Stimulated activated CD4-positive, alpha-beta T cell treated with anti-CD3 and anti-CD28 coated beads, Interleukin-4, amount 100 ng/mL, for 1 hour (primary cell): ENCODE measurements at places on chromosomes 5 and 9.

- DNase-seq = no peak
Measured at GRCh38 chr9:7266911-7267595, 509.3 kb downstream of the KDM4C start.

- no peak for DNase-seq
Measured at GRCh38 chr9:130114741-130115140, 57.5 kb upstream of the NCS1 start.

DNA sequence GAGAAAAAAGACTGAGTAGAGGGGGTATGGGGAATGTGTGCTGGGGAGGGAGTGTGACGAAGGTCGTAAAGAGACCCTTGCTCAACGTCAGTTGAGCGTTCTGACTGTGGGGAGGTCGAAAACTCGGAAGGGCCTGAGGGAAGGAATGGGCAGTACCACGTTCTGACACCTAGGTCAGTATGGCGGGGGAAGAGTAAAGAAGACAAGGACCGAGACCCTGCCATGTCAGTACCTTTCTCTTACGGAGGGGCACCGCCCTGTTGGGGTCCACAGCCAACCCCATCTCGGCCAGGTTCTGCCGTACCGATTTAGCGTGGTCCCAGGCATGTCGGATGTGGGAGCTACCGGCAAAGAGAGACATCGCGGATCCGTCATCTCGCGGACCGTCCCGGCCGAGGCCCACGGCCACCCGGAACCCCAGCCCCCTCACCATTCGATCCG lies 375 bp downstream of the NOP16 start:
- DNase-seq = no peak

GRCh38 chr9:22105005-22105722 lies 96.1 kb upstream of the CDKN2B start:
- DNase-seq = no peak

DNA sequence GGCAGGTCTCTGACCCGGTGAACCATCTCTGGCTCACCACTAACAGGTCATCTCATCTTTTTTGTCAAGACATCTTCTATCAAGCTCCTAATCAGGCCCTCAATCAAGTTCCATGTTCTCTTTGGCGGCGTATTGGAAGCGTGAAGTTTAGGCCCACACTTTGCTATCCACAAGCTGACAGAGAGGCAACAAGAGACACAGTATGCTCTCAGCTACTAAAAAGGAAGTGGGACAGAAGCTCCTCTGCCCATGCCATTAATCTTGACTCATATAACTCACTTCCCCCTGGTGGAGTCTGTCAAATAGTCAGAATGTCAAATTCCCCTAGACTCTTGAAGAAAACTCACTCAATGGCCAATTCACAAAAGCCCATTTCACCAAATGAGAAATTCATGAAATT lies 77.6 kb upstream of the TMC1 start:
- DNase-seq = no peak

DNA sequence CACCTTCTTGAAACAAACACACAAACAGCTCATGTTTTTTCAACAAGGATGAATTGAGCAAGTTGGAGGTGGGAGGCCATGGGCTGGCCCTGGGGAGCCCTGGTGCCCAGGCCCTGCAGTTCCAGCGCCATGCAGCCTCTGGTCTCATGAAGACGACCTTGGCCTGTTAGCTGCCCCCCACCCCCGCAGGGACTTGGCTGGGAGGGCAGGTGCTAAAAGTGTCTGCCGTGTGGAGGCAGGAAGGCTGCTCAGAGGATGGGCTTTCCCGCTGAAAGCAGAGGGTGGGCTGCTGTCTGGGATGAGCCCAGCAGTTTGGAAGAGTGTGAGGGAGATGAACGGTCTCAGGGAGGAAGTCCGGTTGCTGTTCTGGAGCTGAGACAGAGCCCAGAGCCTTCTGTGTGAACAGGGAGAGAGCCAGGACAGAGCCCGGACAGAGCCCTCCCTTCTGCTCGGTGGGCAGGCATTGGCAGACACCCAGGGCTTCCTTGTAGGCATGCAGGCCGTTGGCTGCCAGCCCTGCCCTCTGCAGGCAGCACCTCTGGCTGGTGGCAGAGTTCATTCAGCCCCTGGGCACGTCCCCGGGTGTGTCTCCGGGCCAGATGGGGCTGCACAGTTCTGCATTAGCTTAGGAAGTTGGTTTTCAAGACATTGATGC lies 18.7 kb downstream of the ROPN1L start:
- no peak for DNase-seq

GRCh38 chr9:87850391-87850790 lies 32.3 kb upstream of the SPATA31E1 start:
- no peak for DNase-seq

GRCh38 chr9:130500340-130501180 lies 55.8 kb downstream of the ASS1 start:
- DNase-seq = no peak

DNA sequence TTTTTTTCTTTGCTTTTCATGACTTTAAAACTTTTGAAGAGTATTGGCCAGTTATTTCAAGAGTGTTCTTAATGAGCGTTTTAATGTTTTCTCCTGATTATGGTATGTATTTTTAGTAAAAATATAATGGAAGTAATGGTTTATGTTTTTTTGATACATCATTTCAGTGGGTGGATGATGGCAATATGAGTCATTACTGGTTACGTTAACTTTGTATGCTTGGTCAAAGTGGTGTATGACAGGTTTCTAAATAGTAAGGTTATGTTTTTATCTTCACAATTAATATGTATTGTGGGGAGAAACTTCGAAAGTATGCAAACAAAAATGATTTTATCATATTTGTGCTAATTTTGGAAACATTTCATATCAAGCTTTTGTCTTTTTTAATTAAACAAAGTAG lies 176.7 kb upstream of the PRDM9 start:
- DNase-seq = no peak

GRCh38 chr9:13485068-13485596 lies 205.6 kb upstream of the MPDZ start:
- no peak for DNase-seq

- peak; percentile 19 for DNase-seq
Measured at GRCh38 chr9:129932303-129933151, 97.3 kb downstream of the USP20 start.

GRCh38 chr9:112556497-112557442 lies 70.1 kb downstream of the KIAA1958 start:
- DNase-seq = no peak

GRCh38 chr5:67292201-67292940 lies 95.8 kb upstream of the CD180 start:
- DNase-seq = no peak

GRCh38 chr5:15260356-15261268 lies 239.4 kb upstream of the FBXL7 start:
- DNase-seq = no peak

- DNase-seq = no peak
Measured at GRCh38 chr5:37043693-37044092, 167.1 kb downstream of the NIPBL start.

GRCh38 chr5:69432412-69433206 lies 17.7 kb downstream of the MARVELD2 start:
- no peak for DNase-seq

DNA sequence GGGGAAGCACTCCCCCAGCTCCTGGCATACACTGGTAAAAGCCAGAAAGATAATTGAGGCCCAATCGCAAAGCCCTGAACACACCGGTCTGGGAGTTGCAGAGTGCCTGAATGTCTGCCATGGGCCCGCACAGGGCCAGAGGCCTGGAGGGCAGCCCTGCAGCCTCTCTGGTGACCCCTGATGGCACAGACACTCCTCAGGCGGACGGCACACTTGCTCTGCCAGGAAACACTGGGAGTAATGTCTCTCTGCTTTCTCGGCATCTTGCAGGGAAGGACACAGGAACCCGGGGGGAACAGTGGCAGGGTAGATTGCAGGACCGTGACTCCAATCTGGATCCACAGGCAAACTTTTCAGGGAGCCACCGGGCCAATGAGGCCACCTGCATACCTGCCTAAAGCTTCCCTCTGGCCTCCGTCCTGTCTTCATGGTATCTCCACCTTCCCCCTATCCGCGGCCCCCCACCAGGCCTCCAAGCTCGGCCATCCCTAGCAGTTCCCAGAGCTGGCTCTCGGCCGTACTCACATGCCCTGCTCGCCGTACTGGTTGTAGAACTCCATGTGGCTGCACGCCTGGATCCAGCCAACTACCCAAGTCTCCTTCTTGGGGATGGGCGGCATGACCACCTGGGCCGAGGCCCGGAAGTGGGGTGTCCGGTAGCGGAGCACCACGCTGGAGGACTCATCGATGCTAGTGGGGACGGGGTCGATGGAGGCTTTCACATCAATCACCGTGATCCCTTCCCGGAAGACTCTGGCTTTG lies 797 bp downstream of the FAM78A start:
- no peak for DNase-seq

GRCh38 chr5:2754581-2755075 lies 3.2 kb upstream of the IRX2 start:
- no peak for DNase-seq

DNA sequence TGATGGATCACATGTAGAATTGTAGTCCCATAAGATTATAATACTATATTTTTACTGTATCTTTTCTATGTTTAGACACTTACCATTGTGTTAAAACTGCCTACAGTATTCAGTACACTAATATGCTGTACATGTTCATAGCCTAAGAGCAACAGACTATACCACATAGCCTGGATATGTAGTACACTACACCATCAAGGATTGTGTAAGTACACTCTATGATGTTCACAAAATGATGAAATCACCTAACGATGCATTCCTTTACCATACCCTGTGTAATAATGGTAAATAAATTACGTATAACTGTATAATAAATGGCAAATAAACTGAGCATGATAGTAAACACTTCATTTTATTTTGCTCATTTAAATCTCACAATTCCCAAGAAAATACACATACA lies 60.3 kb downstream of the RICTOR start:
- DNase-seq = no peak

GRCh38 chr5:125503946-125504345 lies 757.5 kb upstream of the ZNF608 start:
- no peak for DNase-seq

DNA sequence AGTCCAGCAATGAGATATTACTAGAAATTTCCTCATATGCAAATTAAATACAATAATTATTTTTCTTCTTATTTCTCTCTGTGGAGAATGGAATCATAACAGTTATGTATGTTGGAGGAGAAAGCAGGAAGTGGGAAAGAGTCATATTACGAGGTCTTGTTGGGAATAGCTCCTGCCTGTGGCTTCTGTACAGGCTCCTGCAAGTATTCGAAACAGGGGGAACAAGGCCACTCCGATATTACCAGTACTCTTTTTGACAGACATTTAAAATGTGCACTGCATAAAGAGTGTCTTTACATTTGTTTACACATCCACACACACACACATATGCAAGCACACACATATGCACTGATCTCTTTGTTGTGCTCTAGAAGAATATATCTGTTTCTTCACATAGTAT lies 812.0 kb upstream of the ZNF608 start:
- DNase-seq = no peak
